SK-MEL-5 (cell line): ENCODE measurements at places on chromosomes 6 and 20. TPM values are rescaled to one million over a fixed set of nuclear protein-coding genes. Genes with fewer than 3 reads are reported as not detected.

PDE10A gene
- 161 TPM in 2 replicates for total RNA-seq

POPDC3 gene
- 67.5 and 69.1 TPM in 2 replicates for total RNA-seq

EYA4 gene
- total RNA-seq, result 52.9 and 55.3 TPM in 2 replicates

SNAP25 gene
- 0.05 TPM in 1 of 2 replicates, not detected in the other for total RNA-seq

TMC2 gene
- total RNA-seq, result not detected in 2 replicates

PNLDC1 gene
- 0.05 TPM in 1 of 2 replicates, not detected in the other for total RNA-seq

PACRG gene
- total RNA-seq, result not detected in 2 replicates

NOX3 gene
- not detected in 2 replicates for total RNA-seq

NTSR1 gene
- not detected in 2 replicates for total RNA-seq

BTNL2 gene
- total RNA-seq, result not detected in 2 replicates

FAM184A gene
- total RNA-seq, result 4.1 and 4.7 TPM in 2 replicates

EPM2A gene
- total RNA-seq, result 8.3 and 11.1 TPM in 2 replicates

GJE1 gene
- total RNA-seq, result not detected in 2 replicates

NPBWR2 gene
- not detected in 2 replicates for total RNA-seq

OOEP gene
- not detected in 2 replicates for total RNA-seq

RIMS1 gene
- not detected in 2 replicates for total RNA-seq

KCNK17 gene
- not detected in 2 replicates for total RNA-seq
